NCI-H2171 (cell line): ENCODE measurements at places on chromosomes 16 and 17.

- DNase-seq = no peak
Observed at GRCh38 chr16:3189869-3190268, 1.9 kb downstream of the OR1F1 start.

- DNase-seq = no peak
Observed at GRCh38 chr17:72115781-72116525, 4.9 kb upstream of the SOX9 start.

GRCh38 chr17:77729587-77729986 lies 228.9 kb upstream of the TNRC6C start:
- DNase-seq = no peak

- DNase-seq = peak; percentile 95
Observed at GRCh38 chr16:67892899-67893742, at the start of gene PSKH1. PSKH1 (plus strand) TSS chr16:67893254; CDS start chr16:67908750, 15,496 bp downstream.

DNA sequence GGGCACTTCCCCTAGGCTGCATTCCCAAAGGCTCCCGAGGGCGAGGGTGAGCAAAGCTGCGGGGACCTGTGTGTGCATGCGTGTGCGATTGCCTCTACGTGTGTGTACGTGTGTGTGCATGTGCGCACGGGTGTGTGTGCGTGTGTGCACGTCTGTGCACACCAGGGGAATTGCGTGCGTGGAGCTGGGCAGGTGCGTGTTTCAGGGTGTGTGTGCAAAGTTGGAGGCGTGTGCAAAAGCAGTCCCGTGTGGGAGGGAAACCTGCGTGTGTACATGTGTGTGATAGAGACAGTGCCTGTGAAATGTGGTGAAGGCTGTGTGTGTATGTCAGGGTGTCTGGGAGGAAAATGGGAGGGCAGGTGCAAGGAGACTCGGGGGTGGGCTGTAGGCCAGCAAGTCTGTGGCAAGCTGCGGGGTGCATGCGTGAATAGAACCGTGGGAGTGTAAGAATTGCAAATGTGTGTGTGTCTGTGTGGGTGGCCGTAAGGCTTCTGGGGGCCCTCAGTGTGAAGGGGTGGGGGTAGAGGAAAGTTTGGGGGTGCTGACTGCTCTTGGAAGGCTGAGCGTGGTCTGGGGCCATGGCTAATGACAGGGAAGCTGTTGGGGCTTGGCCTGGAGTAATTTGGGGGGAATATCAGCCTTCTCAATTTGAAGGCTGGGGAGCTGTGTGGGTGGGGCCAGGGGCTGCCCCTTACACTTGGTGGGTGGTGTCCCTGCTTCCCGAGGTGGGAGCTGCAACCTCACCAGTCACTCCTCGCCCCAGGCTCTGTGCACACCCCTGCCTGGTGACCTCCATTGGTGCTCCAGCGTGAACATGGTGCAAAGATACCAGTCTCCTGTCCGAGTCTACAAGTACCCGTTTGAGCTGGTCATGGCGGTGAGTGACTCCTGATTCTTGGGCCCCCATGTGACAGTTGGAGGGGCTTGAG lies 644 bp downstream of the SEC14L5 start:
- DNase-seq = no peak
